Vagina (tissue), 2 donors: ENCODE measurements at places on chromosomes 7 and 10. TPM values are rescaled to one million over a fixed set of nuclear protein-coding genes. Genes with fewer than 3 reads are reported as not detected.

DNA sequence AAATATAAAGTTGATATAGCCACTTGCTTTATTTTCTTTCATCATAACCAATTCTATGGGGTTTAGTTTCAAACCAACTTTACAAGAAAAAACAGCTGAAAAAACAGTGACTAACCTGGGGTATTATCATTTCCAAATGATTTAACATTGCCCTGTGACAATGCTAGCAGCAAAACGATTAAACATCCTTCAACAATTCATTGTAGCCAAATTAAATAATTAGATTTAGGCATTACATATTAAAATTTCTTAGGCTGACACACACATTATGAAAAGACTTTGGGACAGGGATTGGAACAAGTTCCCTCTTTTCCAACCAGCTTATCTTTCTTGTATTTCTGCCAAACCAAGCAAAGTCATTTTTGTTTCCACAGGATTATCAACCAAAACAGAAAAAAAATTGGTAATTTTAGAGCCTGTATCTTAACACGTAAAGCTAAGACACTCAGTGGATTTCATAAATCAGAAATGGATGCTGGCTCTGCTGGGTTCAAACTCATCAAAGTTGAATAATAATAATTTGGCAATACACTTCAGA is 84.0 kb downstream of the SEMA3D start:
- no peak for DNase-seq

DNA sequence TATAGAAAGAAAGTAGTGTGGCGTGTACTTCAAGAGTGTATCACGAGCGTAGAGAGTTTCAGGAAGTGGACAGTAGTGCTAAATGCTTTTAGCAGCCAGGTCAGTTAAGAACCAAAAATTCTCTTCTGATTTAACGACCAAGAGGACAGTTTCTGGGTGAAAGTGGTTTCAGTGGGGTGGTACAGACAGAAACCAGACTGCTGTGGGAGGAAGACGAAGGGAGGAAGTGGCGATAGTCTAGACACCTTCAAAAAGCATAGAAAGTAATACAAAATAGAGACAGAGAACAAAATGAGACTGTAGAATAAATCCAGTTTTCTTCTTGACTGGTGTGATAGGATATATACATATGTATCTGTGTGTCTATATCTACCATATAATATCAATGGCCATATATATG is 93.5 kb downstream of the MBL2 start:
- DNase-seq, result no peak

DNA sequence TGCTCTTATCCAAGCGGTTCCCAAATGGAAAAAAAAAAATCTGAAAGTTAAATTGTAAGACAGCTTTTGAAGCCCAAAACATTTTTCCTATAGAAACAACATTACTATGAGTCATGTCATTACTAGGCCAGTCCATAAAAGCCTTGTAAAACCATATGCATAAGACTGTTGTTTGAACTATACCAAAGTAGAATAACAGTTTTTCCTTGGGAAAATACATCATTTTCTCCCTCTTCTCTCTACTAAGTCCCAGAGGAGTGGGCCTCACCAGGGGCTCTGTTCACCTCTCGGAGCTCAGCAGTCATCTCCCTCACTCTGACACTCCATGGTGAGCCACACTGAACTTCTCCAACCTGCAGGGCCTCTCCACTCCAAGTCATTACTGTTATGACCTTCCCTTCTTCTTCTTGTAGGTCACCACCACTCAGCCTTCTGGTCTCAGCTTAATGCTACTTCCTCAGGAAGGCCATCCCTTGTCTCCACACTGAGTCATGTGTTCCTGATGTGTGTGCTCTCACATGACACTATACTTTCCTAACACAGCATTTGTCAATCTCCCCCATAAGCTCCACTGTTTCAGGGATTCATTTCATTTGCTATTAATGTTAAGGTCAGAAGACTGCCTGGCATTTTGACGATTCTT is 32.5 kb downstream of the ZNF438 start:
- DNase-seq, result no peak

GRCh38 chr7:132336797-132337196 is 239.5 kb downstream of the PLXNA4 start:
- DNase-seq, result no peak

CALHM3 gene
- total RNA-seq, result not detected

GRCh38 chr10:86957471-86958115 is at the start of gene MMRN2:
Gene MMRN2, minus strand, starts transcription at chr10:86957615. Its CDS starts 74 bp downstream, at chr10:86957541.
- DNase-seq, result peak; percentile 84

LEP gene
- total RNA-seq, result 7.4 TPM

GRCh38 chr10:61465901-61466632 is 12.9 kb upstream of the TMEM26 start:
- no peak for DNase-seq

LIPF gene
- total RNA-seq, result not detected

DNA sequence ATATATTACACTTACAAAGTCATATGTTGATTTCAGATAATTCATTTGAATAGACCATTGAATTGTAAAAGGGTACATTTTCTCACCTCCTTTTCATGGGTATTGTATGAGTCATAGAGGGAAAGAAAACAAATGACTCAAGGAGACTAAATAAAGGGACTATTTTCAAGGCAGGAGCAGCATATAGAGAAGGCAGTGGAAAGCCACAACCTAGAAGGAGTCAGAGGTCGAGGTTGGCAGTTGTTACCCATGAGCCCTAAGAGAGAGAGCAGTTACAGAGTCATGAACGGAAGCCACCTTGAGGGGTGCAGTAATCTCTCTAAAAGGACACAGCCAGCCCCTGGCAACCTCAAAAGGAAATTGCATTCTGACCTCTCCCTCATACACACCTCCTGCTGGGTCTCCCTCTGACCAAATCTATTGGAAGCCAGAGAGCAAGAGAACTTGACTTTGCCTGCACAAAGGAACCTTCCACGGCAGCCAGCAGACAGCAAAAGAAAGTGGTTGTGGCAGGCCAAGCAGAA is 137.9 kb downstream of the GRM8 start:
- DNase-seq, result no peak

DNA sequence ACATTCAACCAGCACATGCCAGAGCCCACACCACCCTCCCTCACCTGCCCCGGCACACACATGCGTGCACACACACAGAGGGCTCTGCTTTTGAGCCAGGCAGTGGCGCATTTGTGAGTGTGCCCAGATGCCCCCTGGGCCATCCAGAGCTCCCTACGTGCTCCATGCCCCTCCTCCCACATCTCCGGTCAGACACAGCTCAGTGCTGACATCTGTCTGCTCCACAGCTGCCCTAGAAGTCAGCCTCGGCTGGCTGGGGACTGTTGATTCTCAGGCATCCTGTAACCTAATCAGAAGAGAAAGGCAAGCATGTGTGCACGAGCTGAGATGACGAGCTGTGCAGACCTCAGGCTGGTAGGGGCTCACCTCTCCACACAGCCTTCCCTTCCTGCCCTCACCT is 135.1 kb downstream of the ZMIZ1 start:
- no peak for DNase-seq

MSS51 gene
- 1.5 TPM for total RNA-seq

- DNase-seq, result no peak
These were observed 32.1 kb upstream of the CALN1 start for GRCh38 chr7:72444026-72444776.

GNAT3 gene
- not detected for total RNA-seq

DNA sequence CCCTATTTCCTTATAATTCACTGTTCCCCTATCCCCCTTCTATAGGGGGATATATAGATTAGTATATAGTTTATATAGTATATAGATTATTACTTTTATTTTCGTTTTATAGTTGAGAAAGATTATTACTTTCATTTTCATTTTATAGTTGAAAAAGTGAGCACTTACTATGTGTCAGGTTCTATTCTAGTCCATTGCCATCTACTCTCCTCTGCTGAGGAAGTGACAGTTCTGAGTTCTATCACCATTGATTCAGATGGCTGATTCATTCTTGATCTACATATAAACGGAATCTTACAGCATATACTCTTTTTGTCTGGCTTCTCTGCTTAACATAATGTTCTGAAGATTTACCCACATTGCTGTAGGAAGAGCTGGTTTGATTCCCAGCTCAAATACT is 20.7 kb upstream of the CAV2 start:
- no peak for DNase-seq

DNA sequence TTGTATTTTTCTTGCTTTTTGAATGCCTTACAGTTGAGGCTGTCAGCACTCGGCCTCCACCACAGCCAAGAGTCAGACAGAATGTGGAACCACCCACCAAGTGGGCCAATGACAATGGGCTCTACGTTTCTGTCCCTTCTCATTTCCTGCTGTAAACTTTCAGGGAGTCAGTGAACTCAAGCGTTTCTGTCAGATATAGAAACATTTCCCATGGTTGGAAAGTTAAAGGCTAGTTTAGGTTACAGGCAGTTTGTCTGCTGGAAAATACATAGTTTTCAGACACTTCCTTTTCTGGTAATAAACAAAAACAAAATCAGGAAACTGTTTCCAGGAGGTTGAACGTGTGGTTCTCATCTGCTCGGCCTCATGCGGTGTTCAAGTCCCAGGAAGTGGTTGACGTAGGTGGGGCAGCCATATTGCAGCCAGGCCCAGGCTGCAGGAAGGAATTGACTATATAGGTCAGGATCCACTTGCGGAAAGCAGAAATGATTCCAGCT is 245.1 kb downstream of the CAMK1D start:
- no peak for DNase-seq

HMX2 gene
- total RNA-seq, result not detected

PLAC9 gene
- total RNA-seq, result 61.4 TPM

DNA sequence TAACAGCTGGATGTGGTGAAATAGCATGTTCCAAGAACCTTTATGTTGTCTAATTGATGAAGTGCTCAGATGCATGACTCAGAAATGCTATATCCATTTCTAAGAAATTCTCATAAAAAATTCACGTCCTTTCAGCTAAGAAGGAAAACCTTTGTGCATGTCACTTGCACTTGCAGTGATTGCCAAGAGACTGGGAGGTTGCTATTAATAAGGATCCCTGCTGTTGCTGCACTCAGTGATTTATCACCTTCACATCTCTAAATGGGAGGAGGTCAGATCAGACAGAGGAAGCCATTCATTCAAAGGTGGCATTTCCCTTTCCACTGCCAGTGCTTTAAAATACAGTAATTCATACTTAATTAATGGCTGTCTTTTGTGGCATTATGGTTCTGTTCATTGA is 89.5 kb downstream of the THSD7A start:
- DNase-seq, result no peak

CRYGN gene
- not detected for total RNA-seq

DNA sequence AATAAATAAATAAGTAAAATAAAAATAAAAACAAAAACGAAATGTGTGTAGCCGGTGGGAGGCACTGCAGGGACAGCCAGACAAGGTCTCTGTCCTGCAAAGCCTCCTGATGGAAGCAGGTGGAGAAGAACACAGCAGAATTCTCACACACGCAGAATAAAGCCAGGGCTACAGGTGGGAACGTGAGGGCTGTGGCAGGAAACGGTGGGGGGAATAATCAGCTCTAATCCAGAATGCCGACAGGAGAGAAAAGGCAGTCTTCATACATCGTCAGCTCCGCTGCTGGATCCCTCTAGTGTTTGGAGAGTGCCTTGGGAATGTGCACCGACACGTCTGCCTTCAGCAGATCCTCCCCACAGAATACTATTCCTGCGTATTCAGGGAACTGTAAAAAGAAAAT is 6.8 kb upstream of the SNX8 start:
- no peak for DNase-seq

ZNF248 gene
- 17.7 TPM for total RNA-seq

DNA sequence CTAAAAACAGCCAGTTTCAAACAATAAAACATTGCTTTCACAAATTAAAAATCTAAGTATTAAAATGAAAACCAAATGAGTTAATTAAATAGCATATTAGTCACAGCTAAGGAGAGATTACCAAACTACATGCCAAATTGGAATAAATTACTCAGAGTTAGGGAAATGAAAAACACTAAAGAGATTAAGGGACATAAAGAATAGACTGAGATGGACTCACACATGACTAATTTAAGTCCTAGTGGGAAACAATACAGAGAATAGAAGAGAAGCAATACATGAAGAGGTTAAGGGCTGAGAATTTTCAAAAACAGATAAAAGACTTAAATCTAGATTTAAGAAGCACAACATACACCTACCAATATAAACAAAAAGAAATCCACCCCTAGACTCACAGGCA is 110.6 kb downstream of the ZFAND4 start:
- DNase-seq, result no peak

CREB5 gene
- 23.1 TPM for total RNA-seq

MAPK8 gene
- total RNA-seq, result 54.3 TPM

FAM25C gene
- not detected for total RNA-seq

SCART1 gene
- 1.5 TPM for total RNA-seq

PFKP gene
- total RNA-seq, result 46.7 TPM

- DNase-seq, result no peak
These were observed 7.5 kb upstream of the RBP3 start for GRCh38 chr10:47340608-47341170.

GRCh38 chr10:60423920-60424319 is 34.2 kb upstream of the ANK3 start:
- no peak for DNase-seq

PDZD8 gene
- 27.0 TPM for total RNA-seq

DNA sequence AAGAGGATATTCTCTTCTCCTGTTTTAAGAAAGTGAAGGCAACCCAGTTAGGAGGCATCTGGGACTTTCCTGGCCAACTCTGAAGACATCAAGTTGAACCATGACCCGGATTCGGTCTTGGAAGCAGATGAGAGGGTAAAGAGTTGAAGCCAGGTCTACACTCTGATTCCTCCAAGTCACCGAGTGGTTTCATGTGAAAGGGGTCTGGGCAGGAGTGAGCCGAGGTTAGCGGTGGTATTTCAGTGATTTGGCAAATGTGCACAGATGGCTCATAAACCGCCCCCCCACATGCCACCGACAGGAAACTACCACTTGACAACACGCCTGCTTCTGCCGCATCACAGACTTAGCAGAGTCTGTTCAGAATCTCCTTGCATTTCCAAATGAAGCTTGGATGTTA is 11.4 kb upstream of the REPIN1 start:
- no peak for DNase-seq

PRPS1L1 gene
- not detected for total RNA-seq

DNA sequence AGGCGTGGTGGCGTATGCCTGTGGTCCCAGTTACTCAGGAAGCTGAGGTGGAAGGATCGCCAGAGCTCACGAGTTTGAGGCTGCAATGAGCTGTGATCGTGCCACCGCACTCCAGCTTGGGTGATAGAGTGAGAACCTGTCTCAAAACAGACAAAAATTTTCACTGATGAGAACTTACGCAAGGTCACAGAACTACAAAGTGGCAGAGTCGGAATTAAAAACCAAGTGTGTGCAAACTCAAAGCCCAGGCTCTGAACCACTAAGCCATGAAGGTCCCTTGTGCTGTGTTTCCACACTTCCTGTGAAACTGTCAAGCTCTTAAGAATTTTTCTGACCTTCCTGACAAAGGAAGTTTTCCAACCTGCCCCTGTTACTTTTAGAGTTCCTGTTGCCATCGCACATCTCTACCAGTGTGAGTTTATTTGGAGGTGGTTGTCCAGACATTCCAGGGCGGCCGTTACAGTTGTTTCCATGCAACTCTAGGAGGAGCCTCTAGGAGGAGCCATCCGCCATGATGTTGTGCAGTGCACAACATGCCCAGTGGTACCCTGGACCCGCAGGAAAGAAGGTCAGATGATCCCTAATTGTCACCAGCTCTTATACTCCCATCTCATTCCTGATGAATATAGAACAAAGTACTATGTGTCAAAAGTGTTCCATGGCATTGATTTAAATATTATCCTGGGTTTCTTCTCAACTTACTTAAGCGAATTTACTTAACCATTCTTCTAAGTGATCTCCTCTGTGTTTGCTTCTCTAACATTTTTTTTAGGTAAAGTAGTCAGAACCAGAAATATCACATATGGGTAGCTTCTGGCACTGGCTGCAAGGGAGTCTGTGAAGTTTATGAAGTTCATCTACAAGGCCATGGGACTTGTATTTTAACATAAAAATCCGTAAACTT is 49.0 kb upstream of the LYZL1 start:
- no peak for DNase-seq

RTKN2 gene
- 2.5 TPM for total RNA-seq

- DNase-seq, result no peak
These were observed 997.9 kb upstream of the POT1 start for GRCh38 chr7:125927556-125927955.
